ENCODE measurements at places on chromosomes 7 and 10.

DNA sequence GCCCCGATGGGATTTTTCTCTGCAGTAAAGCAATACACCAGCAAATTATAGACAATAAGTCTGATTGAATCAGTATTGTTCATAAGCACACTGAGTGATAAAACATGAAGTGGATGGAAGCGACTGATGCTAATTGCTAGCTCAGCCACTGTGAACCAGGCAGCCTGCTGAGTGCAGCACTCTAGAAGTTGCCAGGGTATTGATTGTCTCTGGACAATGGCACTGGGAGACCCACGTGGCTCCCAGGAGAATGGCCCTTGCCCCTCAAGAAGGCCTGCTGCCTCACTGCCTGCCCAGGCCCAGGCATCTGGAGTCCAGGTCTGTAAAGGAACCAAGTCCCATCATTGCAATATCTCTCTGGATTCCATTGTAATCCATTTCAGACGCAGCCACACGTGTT lies 80.4 kb upstream of the TCERG1L start:
- DNase-seq: no peak

- DNase-seq: no peak
Measured at GRCh38 chr7:80231707-80232106, 97.1 kb downstream of the GNAI1 start.

DNA sequence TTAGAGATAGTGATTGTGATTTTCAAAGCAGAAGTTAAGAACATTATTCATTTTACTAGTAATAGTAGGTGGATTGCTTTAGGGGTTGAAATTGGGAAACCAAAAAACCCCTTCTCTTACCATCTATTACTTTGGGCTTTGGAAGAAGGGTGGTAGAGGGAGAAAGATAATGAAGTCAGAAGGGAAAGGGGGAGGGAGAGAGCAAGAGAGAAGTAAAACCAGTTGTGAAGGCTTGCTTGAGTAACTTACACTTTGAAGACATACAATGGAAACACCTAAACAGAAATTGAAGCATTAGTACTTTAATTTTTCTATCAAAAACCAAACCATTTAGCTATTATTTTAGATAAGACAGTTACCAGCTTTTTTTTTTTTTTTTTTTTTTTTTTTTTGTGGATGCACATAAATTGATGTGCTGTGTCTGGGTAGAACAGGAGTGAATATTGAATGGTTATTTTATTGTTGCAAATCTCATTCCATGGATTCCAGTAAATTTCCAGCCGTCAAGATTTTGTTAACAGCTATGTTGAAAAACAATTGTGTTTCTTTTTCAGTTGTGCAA lies 5.5 kb downstream of the PRKAR2B start:
- DNase-seq: no peak

GRCh38 chr7:75776295-75776971 lies 4.4 kb upstream of the CCL26 start:
- DNase-seq: peak; percentile 74

- no peak for DNase-seq
Measured at GRCh38 chr10:124909563-124909962, 32.4 kb upstream of the ZRANB1 start.

DNA sequence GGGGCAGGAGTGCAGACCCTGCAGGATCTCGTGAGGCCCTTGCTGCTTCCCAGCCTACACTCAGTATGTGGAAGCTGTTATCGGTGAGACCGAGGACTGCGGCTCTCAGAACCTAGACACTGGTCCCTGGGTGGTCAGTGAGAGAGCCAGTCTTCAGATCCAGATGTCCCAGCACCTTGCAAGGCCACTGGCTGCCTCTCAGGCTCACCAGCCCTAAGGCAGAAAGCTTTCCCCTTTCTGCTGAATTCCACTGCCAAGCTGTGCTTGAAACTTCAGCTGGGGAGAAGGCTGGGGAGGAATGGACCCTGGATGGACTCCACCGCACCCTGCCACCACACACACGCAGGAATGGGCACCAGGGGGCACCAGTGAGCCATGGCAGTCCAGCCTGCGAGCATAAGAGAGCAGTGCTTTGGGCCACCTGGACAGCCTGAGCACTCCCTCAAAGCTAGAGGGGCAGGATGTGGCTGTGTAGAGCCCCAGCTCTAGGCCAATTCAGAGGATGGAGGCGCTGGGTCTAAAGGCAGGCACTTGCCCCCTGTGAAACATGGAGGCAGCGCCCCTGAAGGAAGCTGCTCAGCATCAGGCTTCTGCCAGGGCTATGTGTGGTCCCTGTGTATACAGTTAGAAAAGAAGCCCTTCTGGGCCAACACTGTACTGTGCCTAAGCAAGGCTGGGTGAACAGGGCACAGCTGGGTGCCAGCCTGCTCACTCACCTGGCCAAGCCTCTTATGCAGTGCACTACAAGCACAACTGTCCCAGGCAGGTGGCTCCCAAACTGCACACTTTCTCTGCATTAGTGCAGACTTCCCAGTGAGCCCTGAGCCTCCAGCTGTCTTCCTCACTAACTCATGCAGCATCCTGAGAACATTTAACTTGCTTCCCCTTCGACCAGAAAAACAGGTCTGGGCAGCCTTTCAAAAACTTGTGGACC lies 21.6 kb downstream of the TMEM72 start:
- peak; percentile 89 for DNase-seq

GRCh38 chr7:101124376-101125056 lies 2.4 kb upstream of the SERPINE1 start:
- no peak for DNase-seq

- DNase-seq: no peak
Measured at GRCh38 chr10:273088-273487, 137.8 kb downstream of the ZMYND11 start.

GRCh38 chr10:62755662-62756653 lies 48.6 kb upstream of the ADO start:
- DNase-seq: no peak

GRCh38 chr10:50552771-50553535 lies 70.8 kb downstream of the SGMS1 start:
- DNase-seq: no peak

GRCh38 chr10:75512203-75512933 lies 80.9 kb downstream of the LRMDA start:
- DNase-seq: no peak

DNA sequence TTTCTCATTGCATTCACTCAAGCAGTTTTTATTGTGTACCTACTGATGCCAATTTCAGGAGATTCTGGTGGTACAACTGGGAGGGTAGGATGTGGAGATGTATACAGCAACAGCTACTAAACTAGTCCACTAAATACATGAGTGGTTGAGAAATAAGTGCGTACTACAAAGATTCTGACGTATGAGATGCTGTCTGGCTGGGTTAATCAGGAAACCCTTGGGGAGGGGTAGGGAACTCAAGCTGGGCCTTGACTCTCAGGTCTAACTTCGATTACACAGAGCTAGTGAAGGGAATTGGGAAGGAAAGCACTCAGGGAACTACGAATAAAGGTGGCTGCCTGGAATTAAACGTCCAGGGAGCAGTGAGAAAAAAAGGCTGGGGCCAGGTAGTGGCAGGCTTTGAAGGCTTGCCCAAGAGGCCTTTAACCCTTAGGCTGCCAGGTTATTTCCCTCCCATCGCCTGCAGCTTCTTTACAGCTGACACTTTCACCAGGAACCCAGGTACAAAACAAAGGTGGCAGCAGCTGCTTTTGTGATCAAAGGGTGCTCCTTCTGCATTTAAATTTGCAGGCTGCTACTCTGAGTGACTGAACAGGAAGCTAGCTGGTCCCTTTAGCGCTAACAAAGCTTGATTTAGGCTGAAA lies 3.2 kb downstream of the MMS19 start:
- no peak for DNase-seq

DNA sequence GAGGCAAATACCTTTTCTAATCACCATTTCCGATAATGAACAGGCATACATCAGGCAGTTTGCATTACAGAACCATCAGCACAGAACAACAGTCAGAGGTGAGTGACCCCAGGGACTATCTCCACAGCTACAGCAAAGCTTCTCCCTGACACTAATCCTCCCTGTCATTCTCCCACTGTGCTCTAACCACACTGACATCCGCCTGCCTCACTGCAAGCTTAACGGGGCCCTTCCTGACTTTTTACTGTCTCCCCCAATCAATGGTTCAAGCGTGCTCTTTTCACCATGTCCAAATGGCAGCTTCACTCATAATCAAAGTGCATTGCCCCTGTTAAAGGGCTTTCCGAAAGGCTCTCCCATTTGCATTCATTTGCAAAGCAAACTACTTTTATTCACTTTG lies 196.3 kb downstream of the DNAJC1 start:
- DNase-seq: no peak

DNA sequence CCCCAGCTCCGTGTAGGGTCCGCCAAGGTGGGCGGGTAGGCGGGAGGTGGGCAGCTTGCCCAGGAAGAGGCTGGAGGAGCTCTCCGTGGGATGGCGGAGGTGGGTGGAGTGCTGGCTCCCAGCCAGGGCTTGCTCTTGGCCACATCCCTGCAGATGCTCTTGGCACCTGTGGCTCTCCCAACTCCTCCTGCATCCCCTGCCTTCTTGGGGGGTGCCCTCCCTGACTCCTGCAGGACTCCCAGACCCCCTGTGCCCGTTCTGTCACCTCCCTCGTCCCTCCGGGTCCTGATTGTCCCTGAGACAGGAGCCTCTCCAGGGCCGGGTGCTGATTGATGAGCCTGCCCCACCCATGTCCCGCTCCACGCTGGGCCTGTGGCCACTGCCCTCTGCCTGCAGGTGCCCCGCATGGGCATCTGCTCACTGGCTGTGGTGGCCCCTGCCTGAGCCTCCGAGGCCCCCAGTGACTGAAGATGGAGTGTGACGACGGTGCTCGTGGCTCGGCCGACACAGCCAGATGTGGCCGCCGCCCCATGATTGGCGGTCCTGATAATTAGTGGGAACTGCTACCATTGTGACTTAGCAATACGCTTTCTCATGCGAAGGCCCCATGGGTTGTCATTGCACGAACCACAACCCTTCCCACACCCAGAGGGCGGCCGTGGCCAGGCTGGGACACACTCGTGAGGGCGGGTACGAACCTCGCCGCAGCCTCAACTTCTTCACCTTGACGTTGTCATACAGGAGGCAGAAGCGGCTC lies 23.6 kb downstream of the CFAP46 start:
- DNase-seq: peak; percentile 58

GRCh38 chr10:98659951-98660350 lies 213.2 kb upstream of the HPS1 start:
- DNase-seq: no peak

- no peak for DNase-seq
Measured at GRCh38 chr10:52599551-52600200, 172.9 kb downstream of the MBL2 start.

DNA sequence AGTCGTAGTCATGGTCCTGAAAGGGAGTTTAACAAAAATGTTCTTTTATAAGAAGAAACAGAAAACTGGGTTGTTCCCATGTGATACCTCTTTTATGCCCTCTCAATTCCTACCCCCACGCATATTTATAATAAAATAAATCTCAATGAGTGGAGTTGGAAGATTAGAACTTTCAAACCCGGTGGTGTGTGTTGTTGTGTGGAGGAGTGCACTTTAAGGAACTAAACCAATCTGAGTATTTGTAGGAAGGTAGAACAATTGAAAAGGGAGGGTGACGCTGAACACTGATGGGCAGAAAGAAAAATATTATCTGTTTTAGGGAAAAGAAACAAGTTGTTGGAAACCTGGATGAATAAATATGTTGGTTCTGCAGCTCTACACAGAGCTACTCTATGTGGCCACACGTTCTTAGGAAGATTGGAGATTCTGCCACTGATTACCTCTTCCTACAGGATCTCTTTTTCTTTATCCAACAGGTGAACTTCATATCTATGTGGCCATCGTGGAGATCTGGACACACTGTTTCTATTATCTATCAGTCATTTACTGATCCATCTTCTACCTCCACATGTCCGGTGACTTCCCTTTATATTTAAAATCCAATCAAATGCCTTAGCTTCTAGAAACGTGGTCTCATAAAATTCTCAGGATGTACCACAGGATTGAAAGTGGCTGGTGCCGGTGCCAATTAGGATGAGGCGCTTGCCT lies 13.1 kb upstream of the GATA3 start:
- no peak for DNase-seq

GRCh38 chr10:99785646-99786045 lies 3.2 kb downstream of the ABCC2 start:
- DNase-seq: no peak

DNA sequence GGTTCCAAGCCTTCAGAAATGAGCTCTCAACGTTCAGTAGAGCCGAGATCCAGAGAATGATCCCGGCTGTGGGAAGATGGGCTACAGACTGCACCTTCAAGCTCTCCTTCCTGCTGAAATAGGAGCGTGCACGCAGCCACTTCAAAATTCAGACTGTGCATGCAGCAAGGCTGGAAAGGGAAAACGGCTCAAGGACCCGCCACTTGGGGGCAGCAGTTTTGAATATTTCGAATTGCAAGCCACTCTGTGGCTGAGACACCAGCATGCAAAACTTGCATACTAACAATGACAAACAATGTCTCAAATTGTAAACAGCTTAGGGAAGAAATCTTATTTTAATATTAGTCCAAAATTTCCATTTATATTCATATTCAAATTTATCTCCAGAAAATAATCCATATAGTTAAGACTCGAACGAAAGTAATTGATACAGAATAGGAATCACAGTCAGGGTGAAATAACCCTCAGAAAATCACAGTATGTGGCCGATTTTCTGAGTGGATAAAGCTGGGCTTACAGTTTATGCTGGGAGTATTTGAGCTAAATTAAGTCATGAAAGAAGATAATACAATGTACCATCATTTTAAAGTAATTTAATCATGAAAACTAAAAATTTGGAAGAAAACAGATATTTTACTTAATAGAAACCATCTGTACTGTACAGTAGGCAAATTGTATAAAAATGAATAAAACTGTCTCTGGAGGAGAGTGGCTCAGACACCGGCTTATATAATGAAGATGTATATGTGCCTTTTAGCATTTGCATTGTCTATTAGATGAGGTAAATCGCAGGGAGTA lies 137.9 kb upstream of the MKI67 start:
- no peak for DNase-seq

- DNase-seq: no peak
Measured at GRCh38 chr7:96426027-96426426, 104.1 kb upstream of the SLC25A13 start.

- DNase-seq: no peak
Measured at GRCh38 chr10:122007415-122007814, 18.5 kb downstream of the TACC2 start.

DNA sequence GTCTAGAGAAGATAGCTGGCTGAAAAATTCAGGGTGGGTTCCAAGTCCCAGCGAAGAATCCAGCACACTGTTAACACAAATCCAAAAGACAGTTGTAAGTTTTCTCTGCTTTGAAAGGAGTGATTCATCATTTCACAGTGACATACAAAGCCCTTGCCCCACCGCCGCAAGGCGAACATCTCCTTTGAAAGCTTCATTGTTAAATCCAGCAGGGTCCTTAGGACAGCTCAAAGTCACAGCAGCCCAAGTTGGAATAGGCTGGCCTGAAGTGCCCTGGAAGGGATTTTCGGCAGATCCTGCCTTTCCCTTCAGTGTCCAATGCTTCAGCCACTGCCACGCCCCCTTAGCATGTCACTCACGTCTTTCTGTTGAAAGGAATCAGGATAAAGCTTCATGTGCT lies 526.1 kb downstream of the CALN1 start:
- DNase-seq: no peak

- no peak for DNase-seq
Measured at GRCh38 chr7:96534221-96534620, 175.4 kb downstream of the SEM1 start.

All from natural killer cell treated with Interleukin-12 subunit alpha and Interleukin-12 subunit beta and Interleukin-15 and Interleukin-18, amount 100 ng/mL, for 72 hours (primary cell).